ENCODE measurements at places on chromosomes 4 and X.

- DNase-seq, result no peak
Observed at GRCh38 chr4:87758270-87758669, 41.1 kb upstream of the IBSP start.

- DNase-seq, result no peak
Observed at GRCh38 chr4:181006499-181007260, 1236.5 kb upstream of the TENM3 start.

DNA sequence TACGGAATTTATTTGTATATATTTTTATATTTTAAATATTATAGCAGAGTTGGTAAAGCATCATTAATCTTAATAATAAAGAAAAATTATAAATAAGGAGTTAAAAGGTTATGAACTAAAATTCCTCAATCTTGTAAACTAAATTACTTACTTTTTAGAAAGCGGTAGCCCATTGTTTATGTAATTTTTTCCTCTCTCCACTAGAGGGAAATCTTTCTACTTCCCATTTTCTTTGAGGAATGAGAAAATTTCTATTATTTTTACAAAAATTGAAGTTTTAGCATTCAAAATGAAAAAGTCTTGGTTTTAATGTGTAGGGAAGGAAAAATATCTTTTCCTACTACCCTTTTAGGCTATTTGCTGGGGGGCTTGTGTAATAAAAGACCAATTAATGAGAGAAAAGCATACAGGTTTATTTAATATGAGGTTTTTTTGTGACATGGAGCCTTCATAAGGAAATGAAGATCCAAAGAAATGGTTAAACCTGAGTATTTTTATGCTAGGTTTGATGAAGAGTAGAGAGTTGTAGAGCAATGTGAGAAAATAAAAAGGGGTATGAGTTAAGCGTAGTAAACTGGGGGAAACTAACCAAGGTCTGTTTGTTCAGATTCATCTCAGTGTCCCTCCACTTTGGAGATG, 68.7 kb upstream of the ADAD1 start:
- peak; percentile 19 for DNase-seq

DNA sequence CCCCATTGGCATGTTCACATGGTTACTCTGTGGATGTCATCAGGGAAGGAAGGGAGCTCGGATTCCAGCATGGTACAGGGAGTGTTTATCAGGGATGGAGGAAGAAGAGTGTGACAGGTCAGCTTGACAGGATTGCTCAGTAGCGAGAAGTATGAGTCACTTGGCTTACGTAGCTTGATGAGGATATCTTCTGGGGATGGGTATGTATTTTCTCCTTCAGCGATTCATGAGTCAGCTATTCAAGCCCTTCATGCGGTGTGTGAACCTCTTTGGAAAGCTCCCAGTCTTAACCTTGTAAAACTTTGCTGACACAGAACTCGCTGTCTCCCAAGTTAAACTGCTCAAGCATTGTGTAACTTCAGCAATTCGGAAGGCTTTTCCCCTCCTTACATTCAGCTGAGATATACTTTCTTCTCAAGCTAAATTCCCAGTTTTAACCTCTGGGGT, 275.4 kb downstream of the ARHGAP10 start:
- DNase-seq, result peak; percentile 97

Data from fibroblast of upper back skin (primary cell).